T-cell (primary cell): ENCODE measurements at places on chromosomes 16 and 17.

DNA sequence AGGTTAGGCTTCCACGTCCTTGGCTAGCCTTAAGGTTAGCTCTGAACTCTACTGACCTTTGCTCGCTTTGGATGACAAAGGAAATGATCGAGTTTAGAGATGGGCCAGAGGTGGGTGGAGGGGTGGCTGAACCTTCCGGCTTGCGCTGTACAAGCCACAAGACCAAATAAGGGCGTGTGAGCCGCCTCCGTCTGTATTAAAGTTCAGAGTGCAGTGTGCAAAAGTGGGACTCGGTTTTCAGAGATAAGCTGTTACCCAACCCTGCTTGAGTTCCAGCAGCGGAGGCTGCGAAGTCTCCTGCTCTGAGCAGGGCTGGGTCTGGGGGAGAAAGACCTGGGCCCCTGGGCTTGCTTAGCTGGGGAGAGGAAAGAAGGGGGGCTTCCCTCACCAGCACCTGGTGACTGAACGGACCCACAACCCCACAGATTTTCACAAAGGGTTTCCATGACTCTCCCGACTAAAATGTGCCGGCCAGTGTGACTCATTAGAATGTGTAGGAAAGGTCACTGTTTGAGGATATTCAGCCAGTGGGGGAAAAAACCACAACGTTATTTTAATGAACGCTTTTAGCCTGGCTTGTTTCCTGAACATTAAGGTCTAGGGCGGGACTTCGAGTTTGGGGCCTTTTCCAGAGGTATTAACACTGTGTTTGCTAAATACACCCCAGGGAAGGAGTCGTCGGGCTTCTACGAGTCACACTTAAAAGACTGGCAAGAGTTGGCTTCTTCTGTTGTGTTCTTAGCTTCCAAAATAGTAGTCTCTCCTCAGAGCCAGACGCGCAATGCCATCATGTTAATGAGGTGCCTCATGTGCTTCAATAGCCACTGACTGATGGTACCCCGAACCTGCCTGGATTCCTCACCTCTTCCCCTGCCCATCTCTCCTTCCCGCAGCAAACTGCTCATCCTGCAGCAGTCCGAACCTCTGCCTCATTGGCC is 67.0 kb downstream of the CENPV start:
- peak overlapping the region; percentile 93 for H3K27ac ChIP-seq
- H3K4me1 ChIP-seq, result peaks cover 28% of the 10 kb centered on the region
- H3K4me3 ChIP-seq, result peak overlapping the region; percentile 32
- peak; percentile 72 for DNase-seq
- no peaks in the 10 kb centered on the region for H3K27me3 ChIP-seq
- no peaks in the 10 kb centered on the region for H3K36me3 ChIP-seq

DNA sequence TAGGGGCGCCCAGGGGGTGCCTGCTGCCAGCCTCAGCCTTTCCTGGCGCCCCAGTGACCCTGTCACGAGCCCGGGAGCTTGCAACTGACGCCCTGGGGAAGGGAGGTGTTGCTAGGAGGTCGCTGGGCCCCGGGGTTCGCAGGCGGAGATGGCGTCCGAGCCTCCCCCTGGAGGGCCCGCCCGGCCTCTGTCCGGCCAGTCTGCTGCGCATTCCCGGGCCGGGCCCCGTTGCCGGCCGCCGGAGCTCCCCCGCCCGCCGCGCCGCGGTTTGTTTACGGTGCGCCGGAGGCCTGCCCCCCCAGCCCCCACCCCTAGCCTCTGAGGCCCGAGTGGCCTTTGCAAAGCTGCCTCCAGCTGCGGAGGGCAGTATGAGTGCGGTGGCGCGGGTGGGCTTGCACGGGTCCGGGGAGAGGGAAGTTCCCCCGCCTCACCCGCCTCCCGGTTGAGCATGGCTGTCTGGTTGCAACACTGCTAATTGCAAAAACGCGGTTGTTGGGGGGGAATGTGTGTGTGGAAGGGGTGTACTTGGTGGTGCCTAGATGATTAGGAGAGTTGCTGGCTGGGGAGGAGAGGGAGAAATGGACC is 514 bp downstream of the THRA start:
- H3K4me3 ChIP-seq, result peak overlapping the region; percentile 97
- peak overlapping the region; percentile 41 for H3K27ac ChIP-seq
- peak; percentile 30 for DNase-seq
- H3K4me1 ChIP-seq, result peaks cover 54% of the 10 kb centered on the region
- H3K36me3 ChIP-seq, result no peaks in the 10 kb centered on the region

GRCh38 chr17:1251866-1252608 is 18.2 kb upstream of the BHLHA9 start:
- H3K4me3 ChIP-seq, result no peak overlapping the region
- no peak for DNase-seq
- no peaks in the 10 kb centered on the region for H3K27me3 ChIP-seq
- peaks cover 4% of the 10 kb centered on the region for H3K4me1 ChIP-seq

- H3K4me3 ChIP-seq, result no peak overlapping the region
- no peaks in the 10 kb centered on the region for H3K27me3 ChIP-seq
- DNase-seq, result no peak
Measured at GRCh38 chr16:55500530-55501011, 8.3 kb upstream of the LPCAT2 start.

GRCh38 chr17:27458524-27458908 is 2.3 kb downstream of the KSR1 start:
- H3K27me3 ChIP-seq, result peaks cover 2% of the 10 kb centered on the region
- no peak overlapping the region for H3K27ac ChIP-seq
- H3K4me1 ChIP-seq, result no peaks in the 10 kb centered on the region
- no peak for DNase-seq

- peak overlapping the region; percentile 92 for H3K27ac ChIP-seq
- H3K4me1 ChIP-seq, result peaks cover 44% of the 10 kb centered on the region
- H3K36me3 ChIP-seq, result peaks cover 5% of the 10 kb centered on the region
Measured at GRCh38 chr17:410543-411401, 58.2 kb upstream of the RPH3AL start.

DNA sequence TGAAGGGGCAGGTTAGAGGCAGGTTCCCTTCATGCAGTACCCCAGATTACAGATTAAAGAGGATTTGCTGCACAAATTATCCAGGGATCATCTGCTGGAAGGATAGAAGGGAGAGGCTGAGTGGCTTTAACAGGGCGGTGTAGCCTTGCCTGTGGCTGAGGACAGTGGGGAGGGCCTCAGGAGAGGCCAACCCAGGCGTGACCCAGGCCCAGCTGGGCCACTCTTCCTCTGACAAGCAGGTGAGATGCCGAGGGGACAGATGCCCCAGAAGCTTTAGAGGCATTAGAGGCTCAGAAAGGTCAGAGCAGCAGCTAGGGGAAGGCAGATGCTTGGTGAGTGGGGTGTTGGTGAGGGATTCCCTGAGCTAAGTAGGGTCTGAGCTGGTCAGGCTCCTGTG is 18.1 kb upstream of the MTMR4 start:
- DNase-seq, result no peak
- no peaks in the 10 kb centered on the region for H3K36me3 ChIP-seq
- H3K27ac ChIP-seq, result no peak overlapping the region

GRCh38 chr17:63290351-63290750 is 155.8 kb downstream of the CYB561 start:
- H3K27ac ChIP-seq, result no peak overlapping the region
- no peaks in the 10 kb centered on the region for H3K36me3 ChIP-seq
- H3K4me3 ChIP-seq, result no peak overlapping the region
- DNase-seq, result no peak
- H3K27me3 ChIP-seq, result no peaks in the 10 kb centered on the region

- no peak for DNase-seq
- peak overlapping the region; percentile 91 for H3K27ac ChIP-seq
- H3K4me1 ChIP-seq, result peaks cover 50% of the 10 kb centered on the region
- no peak overlapping the region for H3K4me3 ChIP-seq
- H3K36me3 ChIP-seq, result no peaks in the 10 kb centered on the region
Measured at GRCh38 chr17:42251115-42251514, 25.1 kb downstream of the STAT5B start.

- H3K27me3 ChIP-seq, result no peaks in the 10 kb centered on the region
- no peak for DNase-seq
- H3K4me1 ChIP-seq, result peaks cover 21% of the 10 kb centered on the region
Measured at GRCh38 chr17:82103553-82104451, 5.8 kb upstream of the FASN start.

DNA sequence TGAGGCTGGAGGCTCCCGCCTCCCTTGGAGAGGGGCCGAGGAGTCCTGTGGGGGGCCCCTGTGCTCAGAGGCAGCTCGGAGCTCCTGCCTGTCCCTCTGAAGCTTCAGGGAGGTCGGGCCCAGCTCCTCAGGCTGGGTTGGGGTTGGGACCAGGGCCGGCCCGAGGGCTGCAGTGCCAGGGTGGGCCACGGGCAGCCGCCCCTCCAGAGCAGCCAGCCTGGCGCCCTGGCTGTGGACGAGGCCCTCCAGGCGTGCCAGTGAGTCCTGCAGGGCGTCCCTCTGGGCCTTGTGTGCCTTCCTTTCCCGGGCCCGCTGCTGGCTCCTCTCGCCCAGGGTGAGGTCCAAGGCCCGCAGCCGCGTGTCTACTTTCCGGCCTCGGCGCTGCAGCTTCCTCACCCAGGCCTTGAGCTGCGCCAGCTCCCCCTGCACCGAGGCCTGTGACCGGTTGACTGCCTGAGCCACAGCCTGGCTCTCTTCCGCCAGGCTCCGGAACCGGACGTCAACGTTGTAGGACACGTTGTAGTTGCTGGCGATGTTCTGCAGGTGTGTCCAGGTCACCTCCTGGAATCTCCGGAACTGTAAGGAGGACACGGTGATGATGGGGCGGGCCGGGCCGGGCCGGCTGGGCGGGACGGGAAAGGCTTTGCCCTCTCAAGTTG is 1.2 kb downstream of the PTX4 start:
- H3K36me3 ChIP-seq, result no peaks in the 10 kb centered on the region
- H3K4me1 ChIP-seq, result peaks cover 6% of the 10 kb centered on the region
- H3K27ac ChIP-seq, result no peak overlapping the region
- no peak overlapping the region for H3K4me3 ChIP-seq
- no peak for DNase-seq
- peaks cover 6% of the 10 kb centered on the region for H3K27me3 ChIP-seq

GRCh38 chr17:78114831-78115723 is 13.5 kb downstream of the TMC6 start:
- DNase-seq, result no peak
- H3K36me3 ChIP-seq, result peaks cover 16% of the 10 kb centered on the region
- H3K4me1 ChIP-seq, result peaks cover 6% of the 10 kb centered on the region
- no peak overlapping the region for H3K27ac ChIP-seq
- H3K4me3 ChIP-seq, result no peak overlapping the region

DNA sequence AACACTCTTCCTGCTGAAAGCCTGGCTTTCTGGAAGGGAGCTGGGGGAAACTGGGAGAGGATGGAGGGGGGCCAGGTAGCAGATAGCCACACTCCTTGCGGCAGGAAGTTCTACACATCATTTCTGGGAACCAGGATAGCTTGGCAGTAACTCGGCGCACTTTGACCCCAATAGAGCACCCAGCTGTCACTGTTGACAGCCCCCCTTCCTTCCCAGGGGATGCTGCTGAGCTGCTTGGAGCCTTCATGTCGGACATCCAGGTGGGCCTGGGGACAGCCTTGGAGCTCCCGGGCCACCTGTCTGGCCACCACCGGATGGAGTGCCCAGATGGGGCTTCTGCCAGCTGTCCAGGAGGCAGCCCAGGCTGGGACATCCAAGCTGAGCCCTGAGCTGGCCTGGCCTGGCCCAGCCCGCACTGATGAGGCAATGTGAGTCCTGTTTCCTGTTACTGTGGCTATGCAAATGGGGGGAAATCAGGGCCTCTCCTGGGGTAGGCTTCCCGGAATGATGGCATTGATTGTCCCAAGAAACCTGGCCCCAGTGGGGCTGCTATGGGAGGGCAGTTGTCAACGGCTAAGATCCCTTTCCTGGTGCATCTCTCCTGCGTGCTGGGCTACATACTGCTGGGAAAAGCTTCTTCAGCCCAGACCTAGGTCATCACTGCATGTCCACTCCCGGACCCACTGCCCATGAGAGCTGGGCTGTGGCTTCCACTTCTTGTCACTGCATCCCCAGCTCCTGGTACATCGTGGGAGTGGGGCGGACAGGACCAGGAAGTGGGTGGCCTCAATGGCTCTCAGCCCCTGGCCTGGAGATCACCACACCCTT is 50.0 kb downstream of the SOCS1 start:
- no peaks in the 10 kb centered on the region for H3K4me1 ChIP-seq
- no peak for DNase-seq
- no peaks in the 10 kb centered on the region for H3K36me3 ChIP-seq
- no peaks in the 10 kb centered on the region for H3K27me3 ChIP-seq

- H3K27ac ChIP-seq, result no peak overlapping the region
- no peaks in the 10 kb centered on the region for H3K36me3 ChIP-seq
- peaks cover 25% of the 10 kb centered on the region for H3K27me3 ChIP-seq
- no peak overlapping the region for H3K4me3 ChIP-seq
- peaks cover 8% of the 10 kb centered on the region for H3K4me1 ChIP-seq
Measured at GRCh38 chr16:88411951-88412576, 29.3 kb downstream of the ZNF469 start.

GRCh38 chr17:73157521-73157890 is 7.3 kb upstream of the SSTR2 start:
- no peaks in the 10 kb centered on the region for H3K36me3 ChIP-seq
- DNase-seq, result no peak
- no peak overlapping the region for H3K27ac ChIP-seq

DNA sequence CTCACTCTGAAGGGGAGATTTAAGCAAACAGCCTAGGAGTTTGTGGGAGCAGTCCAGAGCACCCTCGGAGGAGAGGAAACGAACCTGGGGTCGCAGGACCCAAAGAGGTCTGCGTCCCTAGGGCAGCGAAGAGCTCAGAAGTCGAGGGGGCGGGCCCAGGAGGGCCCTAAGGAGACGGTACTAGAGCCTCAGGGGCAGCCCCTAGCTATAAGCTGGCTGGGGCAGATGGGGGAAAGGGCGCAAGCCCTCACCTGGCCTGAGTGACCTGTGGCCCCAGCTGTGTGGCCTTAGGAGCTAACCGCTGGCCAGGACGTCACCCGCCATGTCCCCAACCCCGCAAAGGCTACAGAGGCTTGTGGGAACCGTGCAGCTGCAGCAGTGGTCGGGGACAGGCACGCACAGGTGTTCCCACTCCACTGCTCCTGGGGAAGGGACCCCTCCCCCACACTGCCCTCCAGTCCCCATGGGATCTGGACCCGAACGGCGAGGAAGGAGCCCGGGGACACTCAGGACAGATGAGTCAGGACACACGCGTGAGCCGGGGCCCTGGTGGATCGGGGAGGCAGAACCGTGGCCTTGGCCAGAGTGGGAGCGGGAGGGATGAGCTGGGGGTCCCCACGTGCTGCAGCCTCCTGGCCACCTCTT is 2.0 kb upstream of the CTRB2 start:
- H3K4me1 ChIP-seq, result no peaks in the 10 kb centered on the region
- no peak for DNase-seq
- no peak overlapping the region for H3K27ac ChIP-seq
- H3K27me3 ChIP-seq, result no peaks in the 10 kb centered on the region

DNA sequence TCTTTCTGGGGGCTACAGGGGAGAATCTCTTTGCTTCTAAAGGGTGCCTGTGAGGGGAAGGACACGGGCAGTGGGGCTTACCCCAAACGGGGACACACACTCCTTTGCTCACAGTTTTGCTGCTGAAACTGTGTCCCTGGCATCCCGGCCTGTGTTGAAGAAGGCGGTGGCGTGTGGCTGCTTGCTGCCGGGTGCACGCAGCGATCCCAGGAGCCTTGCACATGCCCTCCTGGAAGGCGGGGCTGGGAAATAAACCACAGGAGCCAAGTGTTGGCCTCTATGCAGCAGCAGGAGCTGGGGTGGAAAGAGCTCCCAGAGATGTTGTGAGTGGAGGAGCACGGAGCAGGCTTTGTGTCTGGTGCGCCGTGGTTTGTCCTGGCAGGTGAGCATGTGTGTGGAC is 131.0 kb upstream of the CIBAR2 start:
- H3K4me1 ChIP-seq, result no peaks in the 10 kb centered on the region
- H3K36me3 ChIP-seq, result no peaks in the 10 kb centered on the region
- no peaks in the 10 kb centered on the region for H3K27me3 ChIP-seq
- no peak overlapping the region for H3K4me3 ChIP-seq
- no peak overlapping the region for H3K27ac ChIP-seq
- DNase-seq, result no peak

GRCh38 chr16:9645911-9646310 is 536.3 kb downstream of the GRIN2A start:
- H3K4me3 ChIP-seq, result no peak overlapping the region
- no peak overlapping the region for H3K27ac ChIP-seq
- H3K36me3 ChIP-seq, result no peaks in the 10 kb centered on the region
- no peaks in the 10 kb centered on the region for H3K4me1 ChIP-seq
- H3K27me3 ChIP-seq, result no peaks in the 10 kb centered on the region
- DNase-seq, result no peak
